ENCODE measurements at places on chromosomes 3 and 15.

DNA sequence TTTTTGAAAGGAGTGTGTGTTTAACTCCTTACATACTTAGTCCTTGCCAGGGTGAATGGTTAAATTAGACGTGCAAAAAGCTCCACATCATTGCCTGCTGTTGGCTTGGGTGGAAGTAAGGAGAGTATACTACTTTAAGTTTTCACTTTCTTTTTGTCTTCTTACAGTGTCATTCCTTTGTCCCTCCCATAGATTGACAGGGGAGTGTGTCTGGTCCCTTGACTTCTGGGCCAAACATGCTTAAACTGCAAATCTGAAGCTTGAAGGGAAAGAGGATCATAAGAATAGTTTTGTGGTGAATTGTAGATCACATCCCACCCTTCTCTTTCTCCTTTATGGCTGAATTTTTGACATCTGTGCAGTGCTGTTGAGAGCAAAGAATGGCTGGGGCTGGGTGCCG is 355.8 kb upstream of the C2CD4B start:
- DNase-seq, result no peak

DNA sequence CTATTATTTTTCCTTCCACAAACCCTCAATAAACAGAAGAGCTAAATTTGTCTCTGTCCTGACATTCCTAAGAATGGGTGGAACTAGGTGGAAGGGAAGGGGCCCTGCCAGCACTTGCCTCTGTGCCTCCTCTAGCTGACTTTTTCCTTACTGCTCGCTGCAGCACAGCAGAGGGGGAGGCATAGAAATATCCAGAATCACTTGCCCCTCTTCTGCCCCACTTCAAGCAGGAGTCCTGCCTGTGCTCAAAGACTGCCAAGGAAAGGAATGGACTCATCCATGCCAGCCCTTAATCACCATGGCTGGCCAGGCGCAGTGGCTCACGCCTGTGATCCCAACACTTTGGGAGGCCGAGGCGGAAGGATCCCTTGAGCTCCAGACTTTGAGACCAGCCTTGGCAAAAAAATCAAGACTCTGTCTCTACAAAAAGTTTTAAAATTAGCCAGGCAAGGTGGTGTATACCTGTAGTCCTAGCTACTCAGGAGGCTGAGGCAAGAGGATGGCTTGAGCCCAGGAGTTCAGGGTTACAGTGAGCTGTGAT is 51.8 kb downstream of the ADCY5 start:
- no peak for DNase-seq

DNA sequence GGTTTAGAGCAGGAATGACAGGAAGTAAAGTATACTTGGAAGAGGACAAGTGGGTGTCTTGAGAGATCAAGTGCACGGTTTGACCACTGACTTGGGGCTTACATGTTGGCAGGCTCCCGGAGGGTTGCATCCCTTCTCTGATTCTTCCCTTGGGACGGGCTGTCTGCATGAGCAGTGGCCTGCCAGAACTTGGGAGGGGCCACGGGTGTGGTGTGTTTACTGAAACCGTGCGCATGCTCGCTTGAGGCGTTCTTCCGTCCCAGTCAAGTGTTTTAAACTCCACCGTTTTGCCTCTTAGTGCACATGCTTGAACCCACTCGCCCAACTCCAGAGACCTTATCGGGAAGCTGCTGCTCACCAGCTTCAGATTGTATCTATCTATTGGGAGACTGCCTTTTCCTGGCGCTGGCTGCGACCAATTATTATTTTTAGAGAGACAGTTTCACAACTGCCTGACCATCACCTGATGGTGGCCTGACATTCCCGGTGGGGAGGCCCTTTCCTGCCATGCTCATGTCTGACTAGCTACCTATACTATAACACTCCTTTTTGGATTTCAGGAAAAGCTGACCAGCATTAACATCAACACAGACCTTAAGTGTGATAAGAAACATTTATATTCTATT is 14.9 kb upstream of the C3orf22 start:
- DNase-seq, result no peak

GRCh38 chr3:17882981-17883380 is 140.6 kb upstream of the TBC1D5 start:
- DNase-seq, result no peak

GRCh38 chr15:78018445-78018844 is 59.1 kb downstream of the TBC1D2B start:
- DNase-seq, result no peak

DNA sequence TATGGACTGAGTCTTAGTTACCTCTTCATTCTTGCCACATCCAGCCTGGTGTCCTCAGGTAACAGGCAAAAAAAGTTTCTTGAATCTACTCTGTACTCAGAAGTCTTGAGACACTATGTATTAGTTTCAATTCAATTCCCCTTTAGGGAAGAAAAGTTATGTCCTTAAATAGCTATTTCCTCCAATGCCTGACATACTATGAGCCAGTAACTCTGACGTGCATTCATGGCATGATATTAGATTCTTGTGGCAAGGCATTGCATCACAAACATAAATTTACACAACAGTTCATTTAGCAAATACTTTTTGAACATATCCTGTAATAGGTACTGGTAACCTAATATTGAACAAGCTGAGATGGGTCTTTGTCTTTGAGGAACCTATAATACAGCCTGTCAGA is 109.3 kb upstream of the FOXB1 start:
- DNase-seq, result no peak

DNA sequence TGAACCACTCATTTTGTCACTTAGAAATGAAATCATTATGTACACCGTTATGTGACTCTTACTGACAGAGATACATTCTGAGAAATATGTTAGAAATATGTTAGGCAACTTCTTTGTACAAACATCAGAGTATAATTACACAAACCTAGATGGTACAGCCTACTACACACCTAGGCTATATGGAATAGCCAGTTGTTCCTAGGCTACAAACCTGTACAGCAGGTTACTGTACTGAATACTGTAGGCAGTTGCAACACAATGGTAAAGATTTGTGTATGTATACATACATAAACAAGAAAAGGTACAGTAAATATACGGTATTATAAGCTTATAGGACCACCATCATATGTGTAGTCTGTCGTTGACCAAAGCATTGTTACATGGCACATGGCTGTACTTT is 3.7 kb downstream of the SACM1L start:
- no peak for DNase-seq

DNA sequence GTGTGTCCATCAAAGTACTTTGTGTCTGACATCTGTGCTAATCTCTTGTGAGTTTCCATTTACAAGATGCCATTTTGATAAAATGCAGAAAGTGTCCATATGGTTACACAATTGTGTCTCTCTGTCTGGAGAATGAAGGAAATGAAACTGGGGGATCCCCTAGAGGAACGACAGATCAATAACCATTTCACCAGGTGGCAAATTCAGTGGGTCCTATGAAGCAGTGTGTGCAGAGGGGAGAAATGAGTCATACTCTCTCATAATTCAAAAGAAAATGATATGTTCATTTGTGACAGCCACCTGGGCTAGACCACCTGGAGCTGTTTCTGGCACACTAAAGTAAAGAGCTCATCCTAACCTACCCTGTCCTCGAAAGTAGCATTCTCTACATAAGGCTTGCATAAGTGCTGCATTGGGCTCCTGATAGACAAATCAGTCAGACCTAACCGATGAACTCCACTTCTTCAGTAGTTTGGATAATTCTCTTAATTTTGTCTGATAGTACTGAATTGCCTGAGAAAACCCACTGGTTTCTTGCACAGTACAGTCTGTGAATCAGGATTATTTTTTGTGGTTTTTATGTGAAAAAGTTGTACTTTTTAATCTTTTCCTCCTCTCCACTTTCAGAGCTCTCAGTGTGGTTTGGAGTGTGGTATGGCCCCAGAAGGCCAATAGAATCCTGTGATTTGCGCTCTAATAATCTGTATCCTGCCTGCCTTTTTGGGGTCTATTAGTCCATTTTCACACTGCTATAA is 10.3 kb upstream of the CD47 start:
- DNase-seq, result no peak

GRCh38 chr3:170081079-170081741 is 43.4 kb downstream of the GPR160 start:
- DNase-seq, result no peak

- no peak for DNase-seq
These were observed 266.0 kb downstream of the MAGI1 start for GRCh38 chr3:65772758-65773157.

GRCh38 chr3:127307112-127307835 is 19.4 kb upstream of the PRR20G start:
- DNase-seq, result no peak

DNA sequence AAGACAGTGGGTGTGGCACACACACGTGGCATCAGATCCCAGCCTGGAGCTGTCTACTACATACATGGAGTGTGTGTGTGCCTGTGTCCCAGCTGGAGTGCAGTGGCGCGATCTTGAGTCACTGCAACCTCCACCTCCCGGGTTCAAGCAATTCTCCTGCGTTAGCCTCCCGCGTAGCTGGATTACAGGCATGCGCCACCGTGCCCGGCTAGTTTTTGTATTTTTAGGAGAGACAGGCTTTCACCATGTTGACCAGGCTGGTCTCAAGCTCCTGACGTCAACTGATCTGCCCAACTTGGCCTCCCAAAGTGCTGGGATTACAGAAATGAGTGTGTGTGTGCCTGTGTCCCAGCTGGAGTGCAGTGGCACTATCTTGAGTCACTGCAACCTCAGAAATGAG is 108.8 kb downstream of the IL12A start:
- no peak for DNase-seq

GRCh38 chr3:35946854-35947515 is 307.7 kb downstream of the ARPP21 start:
- DNase-seq, result peak; percentile 92

GRCh38 chr3:164351131-164351530 is 727.2 kb downstream of the SI start:
- DNase-seq, result no peak

GRCh38 chr3:73086071-73086494 is 24.6 kb downstream of the EBLN2 start:
- no peak for DNase-seq

DNA sequence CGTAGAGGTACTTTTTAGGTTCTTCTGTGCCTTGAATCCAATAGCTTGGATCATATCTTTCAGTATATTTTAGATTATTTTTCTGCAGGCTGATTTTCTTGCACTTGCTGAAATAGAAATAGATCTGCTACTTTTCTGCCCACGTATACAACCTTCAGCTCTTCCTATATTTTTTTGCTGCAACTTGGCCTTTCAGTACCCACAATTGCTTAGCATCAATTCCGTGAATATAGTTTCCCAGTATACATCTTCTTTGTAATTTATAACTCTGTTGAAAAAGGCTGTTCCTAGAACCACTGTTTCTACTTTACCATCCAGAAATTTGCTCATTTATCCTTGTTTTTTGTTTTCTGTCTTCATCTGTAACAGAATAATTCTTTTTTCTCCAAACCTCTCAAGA is 36.2 kb downstream of the GTF2E1 start:
- DNase-seq, result no peak

- no peak for DNase-seq
These were observed 108.4 kb downstream of the MBNL1 start for GRCh38 chr3:152377184-152377570.

DNA sequence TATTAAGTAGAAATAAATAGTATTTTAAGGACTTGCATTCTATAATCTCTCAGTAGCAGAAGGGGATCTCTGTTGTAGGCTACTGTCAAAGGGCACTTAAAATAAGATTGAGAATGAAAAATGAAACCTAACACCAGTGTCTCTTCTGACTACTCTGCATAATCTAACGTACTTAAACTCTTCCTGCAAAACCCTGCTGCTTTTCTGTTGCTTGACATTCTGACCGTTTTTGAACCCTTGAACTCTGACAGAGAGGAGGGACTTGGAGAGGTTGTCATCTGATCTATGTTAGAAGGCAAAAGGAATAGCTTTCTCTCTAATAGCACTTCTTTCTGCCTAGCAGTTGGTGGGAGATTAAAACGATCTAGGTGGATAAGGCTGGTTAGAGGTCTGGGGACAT is 204.6 kb downstream of the ZIC1 start:
- DNase-seq, result no peak

GRCh38 chr3:42680806-42681205 is 4.5 kb upstream of the KLHL40 start:
- DNase-seq, result no peak

DNA sequence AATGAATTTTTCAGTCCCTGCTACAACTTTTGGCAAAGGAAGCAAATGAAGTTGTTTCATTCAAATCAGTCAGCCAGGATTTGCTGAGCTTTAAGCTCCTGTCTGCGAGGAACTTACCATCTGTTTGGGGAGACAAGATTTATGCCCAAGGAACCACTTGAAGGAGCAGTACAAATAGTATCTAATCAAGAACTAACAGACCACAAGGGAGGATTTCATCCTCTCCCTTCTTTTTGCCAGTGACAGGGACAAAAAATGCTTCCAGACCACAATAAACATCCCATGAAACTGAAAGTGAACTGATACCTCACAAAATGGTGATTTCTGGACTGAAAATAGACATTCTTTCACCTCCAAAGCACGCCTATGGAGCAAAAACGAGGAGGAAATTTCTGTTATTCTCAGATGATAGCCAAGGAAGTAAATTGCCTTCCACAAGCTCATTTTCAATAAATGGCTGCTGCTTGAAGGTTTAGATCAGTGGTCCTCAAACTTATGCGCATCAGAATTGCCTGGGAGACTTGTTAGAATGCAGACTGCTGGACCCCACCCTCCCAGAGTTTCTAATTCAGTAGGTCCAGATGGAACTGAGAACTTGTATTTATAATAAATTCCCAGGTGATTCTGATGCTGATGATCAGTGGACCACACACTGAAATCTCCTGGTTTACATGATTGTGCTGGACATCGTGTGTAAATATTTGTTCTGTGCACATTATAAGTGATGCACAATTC is 202.4 kb upstream of the GADL1 start:
- no peak for DNase-seq

DNA sequence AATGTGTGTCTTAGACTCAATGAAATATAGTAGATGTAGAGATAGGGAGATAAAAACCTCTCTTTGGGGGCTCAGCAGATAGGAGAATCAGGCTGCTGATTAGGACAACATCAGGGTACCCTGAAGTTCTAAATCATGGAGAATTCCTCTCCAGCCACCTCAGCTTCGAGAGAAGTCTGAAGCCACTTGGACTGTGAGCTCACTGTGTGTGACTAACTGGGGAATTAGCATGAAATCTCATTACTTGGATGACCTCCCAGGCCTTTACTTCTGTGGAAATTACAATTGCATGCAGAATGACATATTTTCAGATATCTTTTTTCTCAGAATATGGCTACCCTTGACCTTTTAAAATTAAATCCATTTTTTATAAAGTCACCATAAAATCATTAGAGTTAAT is 128.0 kb upstream of the MRPL3 start:
- DNase-seq, result no peak

DNA sequence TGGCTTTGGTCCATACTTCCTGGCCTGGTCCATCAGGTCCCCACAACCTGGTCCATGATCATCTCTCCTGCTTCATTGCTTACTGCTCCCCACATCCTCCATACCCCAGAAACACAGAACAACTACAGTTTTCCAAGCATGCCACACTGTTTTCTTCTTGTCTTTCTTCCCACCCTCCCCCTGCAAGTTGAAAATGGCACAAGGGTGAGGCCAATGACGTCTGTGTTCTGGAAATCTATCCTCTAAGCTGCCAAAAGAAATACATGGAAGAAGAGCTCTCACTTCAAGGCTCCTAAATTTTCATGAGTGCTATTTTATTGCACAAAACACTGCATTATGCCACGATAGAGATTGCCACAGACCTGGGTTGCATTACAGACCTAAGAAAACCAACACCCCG is 404.4 kb downstream of the VPS13C start:
- DNase-seq, result no peak

GRCh38 chr15:27707257-27707656 is 391.9 kb downstream of the OCA2 start:
- DNase-seq, result no peak

- DNase-seq, result no peak
These were observed 60.3 kb downstream of the CTNNB1 start for GRCh38 chr3:41259449-41260062.

Data from NCI-H2029 treated with DMSO at 0.1 percent for 48 hours (cell line).